ENCODE measurements at places on chromosomes 12 and 14.

GRCh38 chr12:18355429-18355828, 94.1 kb downstream of the PIK3C2G start:
- DNase-seq: no peak

DNA sequence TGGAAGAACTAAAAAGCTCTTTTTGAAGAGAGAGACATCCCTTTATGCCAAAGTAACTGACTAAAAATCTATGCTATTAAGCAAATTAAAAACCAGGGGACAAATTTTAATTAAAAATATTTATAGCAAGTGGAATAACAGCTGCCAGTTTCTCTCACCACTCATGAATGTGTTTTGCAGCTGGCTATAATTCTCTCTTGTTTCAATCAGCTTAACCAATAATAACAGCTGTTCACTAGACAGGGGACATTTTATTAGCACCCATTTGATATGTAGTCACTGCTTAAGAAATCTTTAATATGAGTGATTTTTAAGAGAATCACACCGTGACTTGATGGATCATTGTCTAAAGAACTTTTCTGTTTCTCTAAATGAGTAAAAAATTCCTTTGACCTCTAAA, 34.2 kb upstream of the KRR1 start:
- no peak for DNase-seq

- no peak for DNase-seq
These were observed 63.0 kb upstream of the HMGA2 start for GRCh38 chr12:65761301-65761700.

DNA sequence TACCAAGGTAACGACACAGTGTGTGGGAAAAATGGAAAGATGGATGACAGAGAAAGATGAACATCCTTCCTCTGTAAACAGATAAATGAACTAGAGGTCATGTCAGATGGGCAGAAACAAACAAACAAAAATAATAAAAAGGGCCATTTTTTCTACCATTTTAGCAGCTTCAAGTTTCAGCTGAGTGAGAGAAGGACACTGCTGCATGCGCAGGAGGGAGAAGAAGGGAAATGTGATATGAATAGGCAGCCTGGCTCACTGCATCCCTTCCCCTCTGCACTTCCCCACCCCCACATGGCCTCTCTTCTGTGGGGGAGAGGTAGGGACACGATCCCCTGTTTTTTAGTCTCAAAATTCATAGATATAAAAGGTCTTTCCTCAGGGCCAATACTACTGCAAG, 492.0 kb downstream of the NELL2 start:
- no peak for DNase-seq

GRCh38 chr12:126055521-126055920, 990.3 kb downstream of the AACS start:
- no peak for DNase-seq

Measured in GM13976 (cell line).